ENCODE measurements at places on chromosomes 6 and 20.

DNA sequence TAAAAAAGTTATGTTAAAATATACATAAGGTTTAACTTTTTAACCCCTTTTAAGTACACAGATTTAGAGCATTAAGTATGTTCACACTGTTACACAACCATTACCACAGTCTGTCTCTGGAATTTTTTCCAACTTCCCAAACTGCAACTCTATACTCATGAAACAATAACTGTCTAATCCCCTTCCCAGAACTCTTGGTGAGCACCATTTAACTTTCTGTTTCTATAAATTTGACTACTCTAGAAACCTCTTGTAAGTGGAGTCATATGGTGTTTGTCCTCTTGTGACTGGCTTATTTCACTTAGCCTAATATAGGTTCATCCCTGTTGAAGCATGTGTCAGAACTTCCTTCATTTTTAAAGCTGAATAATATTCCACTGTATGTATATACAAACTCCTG lies 98.1 kb downstream of the MAP3K7 start:
- no peak for DNase-seq

DNA sequence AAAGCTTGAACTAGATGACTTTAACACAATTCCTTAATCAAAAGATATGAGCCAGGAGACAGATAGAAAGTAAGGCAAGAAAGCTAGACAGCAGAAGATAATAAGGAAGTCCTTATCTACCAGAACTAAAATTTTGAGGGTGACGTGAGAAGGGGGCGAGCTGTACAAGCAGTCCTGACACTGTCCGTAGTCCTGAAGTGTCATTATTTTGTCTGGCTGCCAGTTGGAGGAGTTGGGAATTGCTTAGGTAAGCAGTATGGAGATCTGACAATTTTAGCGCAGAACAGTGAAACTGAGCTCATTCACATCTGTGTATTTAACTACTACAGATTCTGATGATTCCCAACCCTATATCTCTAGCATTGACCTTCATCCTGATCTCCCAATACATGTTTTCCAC lies 25.8 kb upstream of the CEP85L start:
- DNase-seq = no peak

GRCh38 chr6:88031550-88031949 lies 16.1 kb upstream of the SPACA1 start:
- DNase-seq = no peak

DNA sequence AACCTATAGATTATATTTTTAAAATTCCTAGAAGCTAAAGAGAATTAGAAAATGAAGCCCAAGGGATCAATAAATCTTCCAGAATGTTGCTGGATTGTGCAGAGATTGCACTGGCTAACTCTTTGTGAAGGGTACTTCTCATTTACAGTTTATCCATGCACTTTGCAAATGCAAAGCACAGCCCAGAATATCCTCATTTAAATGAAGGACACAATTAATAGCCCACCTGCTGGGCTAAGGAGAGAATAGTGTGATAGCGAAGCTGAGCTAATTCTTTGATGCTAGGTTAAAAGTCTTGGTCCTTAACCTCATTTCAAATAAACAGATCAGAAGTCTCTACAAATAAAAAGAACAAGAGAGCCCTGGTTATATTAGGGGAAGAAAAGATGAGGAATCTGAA lies 72.5 kb downstream of the SMPDL3A start:
- no peak for DNase-seq

DNA sequence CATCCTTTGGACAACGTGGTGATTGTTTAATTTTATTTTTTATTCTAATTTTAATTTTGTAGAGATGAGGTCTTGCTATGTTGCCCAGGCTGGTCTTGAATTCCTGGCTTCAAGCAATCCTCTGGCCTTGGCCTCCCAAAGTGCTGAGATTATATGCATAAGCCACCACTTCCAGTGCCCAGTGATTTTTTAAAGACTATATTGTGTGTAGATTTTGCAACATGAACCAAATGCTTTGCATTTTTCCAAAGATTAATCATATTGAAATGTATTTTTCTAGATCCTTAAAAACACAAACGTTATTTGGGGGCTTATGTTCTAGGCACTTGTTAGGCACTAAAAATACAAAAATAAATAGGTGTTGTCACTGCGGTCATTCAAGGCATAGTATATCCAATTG lies 117.6 kb upstream of the CCN2 start:
- DNase-seq = no peak

DNA sequence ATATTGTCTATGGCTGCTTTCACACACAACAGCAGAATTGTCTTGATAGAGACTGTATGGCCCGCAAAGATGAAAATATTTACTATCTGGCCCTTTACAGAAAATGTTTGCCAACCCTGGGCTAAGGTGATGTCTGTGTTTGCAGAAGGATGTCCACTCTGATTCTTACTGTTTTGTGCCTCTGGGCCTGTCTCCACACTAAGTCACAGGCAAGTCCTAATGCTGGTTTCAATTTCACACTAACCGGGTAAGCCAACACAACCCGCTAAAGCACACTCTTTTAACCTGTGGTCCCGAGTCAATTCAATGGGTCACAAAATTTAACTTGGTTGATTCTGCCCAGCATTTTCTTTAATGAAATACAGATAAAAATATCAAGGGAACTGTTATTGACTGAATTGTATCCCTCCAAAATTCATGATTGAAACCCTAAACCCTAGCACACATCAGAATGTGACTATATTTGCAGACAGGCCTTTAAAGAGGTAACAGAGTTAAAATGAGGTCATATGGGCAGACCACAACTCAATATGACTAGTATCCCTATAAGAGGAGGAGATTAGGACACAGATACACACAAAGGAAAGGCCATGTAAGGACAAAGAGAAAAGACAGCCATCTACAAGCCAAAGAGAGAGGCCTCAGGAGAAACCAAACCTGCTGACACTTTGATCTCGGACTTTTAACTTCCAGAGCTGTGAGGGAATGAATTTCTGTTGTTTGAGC lies 78.4 kb downstream of the FYN start:
- no peak for DNase-seq

DNA sequence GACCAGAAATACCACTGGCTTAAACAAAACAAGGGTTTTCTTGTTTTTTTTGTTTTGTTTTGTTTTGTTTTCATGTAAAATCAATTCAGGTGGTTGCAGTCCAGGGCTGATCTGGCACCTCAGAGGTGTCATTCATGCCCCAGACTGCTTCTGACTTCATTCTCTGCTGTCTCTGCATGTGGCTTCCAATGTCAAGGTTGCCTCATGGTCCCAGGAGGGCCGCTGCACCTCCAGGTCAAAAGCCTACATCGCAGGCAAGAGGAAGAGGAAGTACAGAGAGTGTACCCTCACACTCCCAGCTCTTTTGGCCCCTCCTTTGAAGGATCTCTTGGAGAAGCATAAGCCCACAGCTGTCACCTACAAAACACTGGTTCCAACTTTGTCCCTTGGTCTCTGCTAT lies 1.4 kb upstream of the BTN3A1 start:
- no peak for DNase-seq

DNA sequence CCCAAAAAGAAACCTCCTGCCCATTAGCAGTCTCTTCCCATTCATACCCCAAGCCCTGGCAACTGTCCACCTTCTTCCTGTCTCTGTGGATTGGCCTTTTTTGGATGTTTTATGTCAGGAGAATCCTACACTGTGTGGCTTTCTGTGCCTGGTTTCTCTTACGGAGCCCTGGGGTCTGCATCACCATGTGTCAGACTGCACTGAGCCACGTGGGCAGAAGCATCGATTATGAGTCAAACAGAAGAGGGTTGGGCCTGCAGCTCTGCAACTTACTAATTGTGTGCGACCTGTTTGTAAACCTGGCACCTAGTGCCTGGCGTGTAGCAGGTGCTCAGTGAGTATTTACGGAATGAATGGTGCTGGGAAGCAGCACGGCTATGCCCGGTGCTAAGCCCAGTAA lies 62.6 kb downstream of the IGF2R start:
- no peak for DNase-seq
